ENCODE measurements at places on chromosomes 1 and 21. TPM values are rescaled to one million over a fixed set of nuclear protein-coding genes. Genes with fewer than 3 reads are reported as not detected.

DNA sequence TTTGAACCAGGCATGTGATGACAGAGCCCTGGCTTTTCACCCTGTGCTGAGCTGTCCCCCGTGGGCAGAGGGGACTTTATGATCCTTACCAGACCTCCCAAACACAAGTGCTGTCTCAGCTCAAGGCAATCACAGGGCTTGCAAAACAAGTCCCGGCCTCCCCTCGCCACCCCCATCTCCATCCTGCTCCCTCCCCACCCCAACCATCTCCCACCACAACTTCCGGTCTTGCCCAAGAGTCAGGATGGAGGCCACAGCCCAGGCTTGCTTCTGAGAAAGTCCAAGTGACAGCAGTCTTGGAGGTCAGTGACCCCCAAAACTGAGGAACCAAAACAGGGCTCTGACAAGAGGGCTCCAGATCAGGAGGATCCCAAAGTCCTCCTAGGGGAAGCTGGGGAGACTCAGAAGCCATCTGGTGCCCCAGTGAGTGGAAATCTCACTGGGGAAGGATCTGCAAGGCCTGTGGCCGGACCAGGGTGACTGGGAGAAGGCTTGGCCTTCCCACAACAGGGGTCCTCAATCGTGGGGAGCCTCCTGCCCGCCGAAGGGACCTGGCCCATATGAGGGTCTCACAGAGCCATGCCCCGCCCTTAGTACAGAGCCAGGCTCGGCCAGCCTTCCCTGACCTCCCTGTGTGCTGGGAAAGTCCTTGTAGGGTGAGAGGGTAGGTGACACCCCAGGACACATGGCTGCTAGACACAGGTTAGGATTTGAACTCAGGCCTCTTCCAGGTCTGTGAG is 4.5 kb upstream of the SDC3 start:
- no peak for DNase-seq

DNA sequence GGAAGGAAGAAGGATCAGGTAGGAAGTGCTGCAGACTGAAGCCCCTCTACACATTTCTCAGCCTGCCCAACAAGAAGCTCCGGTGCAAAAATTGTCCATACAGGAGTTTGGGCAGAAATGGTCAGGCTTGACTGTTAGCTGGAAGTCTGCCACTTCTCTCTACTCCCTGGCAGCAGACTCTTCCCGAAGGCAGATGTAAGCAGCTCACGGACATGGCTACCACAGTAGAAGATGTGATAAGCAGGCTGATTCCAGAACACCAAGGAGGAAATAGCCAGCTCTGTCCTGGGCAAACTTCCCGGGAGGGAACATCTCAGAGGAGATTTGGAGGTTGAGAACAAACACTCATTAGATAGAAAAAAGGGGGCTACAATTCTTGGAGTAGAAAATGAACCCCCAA is 52.6 kb downstream of the TRABD2B start:
- no peak for DNase-seq

GRCh38 chr1:204756811-204757210 is 71.3 kb upstream of the LRRN2 start:
- no peak for DNase-seq

- DNase-seq = no peak
These were observed 76.2 kb downstream of the ERG start for GRCh38 chr21:38422082-38422481.

GRCh38 chr1:59272507-59272906 is 24.4 kb upstream of the FGGY start:
- DNase-seq = no peak

C1orf105 gene
- not detected for total RNA-seq

DNA sequence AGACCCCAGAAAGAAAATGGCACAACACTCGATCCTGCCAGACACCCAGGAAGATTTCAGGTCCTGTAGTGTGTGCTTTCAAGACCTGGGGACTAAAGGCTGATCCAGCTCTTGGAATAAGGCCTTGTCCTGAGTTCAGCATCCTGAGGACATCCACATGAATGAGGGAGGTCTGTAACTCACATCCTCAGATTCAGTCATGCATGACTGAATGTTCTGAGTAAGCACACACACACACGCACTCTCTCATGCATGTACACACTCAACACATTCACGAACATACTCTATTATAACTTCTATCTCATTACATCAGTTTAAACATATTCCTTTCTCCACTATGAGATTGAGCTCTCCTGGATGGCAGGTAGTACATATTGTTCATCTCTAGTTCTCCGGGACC is 273.4 kb upstream of the BEND5 start:
- DNase-seq = no peak

FAM163A gene
- 0.07 TPM for total RNA-seq

GBP7 gene
- total RNA-seq = not detected

PTAFR gene
- total RNA-seq = 0.20 TPM
